Stimulated activated CD8-positive, alpha-beta memory T cell treated with anti-CD3 and anti-CD28 coated beads, Interleukin-4, amount 100 ng/mL, for 1 hour (primary cell): ENCODE measurements at places on chromosomes 6 and 20.
A peak's percentile ranks its signal among the peaks of the same experiment; 100 is the strongest.

GRCh38 chr6:5762561-5762968 is 244.2 kb downstream of the NRN1 start:
- DNase-seq: no peak

GRCh38 chr6:38477680-38478260 is 162.0 kb downstream of the BTBD9 start:
- DNase-seq: no peak

- no peak for DNase-seq
Measured at GRCh38 chr6:7674291-7674690, 51.6 kb upstream of the BMP6 start.

- no peak for DNase-seq
Measured at GRCh38 chr20:47418069-47418757, 61.7 kb upstream of the ZMYND8 start.

- DNase-seq: no peak
Measured at GRCh38 chr6:157253017-157253416, 70.3 kb downstream of the TMEM242 start.

DNA sequence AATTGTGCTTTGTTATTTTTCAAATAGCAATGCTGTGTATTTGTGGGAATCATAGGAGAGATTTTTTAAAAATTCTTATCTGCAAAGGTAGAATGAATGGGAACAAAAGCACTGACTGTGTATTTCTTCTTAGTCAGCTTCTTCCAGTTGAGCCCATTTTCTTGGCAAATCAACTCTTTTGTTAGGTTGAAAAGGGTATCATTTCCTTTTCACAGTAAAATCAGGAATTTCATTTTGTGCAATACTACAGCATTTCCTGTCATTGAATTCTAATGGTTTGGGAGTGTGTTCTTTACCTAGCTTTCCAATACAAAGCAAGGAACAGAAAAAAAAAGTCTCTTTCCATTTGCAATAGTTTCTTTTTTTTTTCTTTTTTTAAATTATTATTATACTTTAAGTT is 19.0 kb upstream of the EXOC2 start:
- DNase-seq: no peak

DNA sequence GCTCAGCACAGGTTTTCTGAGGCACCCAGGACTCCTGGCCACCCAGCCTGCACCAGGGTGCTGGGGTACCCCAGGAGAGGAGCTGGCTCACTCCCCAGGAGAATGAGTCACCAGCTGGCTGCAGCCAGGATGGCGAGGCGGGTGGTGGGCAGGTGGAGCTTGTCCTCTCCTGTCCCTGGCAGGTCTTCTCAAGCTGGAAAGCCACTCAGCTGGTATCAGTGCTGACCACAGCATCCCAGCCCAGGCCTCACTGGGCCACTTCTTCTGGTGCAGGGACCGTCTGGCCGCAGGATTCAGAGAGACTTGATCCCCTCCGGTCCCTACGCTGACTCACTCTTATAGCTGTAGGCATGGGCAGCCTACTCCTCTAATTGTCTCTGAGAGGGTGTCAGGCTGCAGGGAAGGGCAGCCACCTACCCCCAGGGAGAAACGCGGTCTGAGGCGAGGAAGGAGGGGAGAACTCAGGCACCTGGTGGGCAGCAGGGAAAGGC is 22.2 kb downstream of the TFEB start:
- no peak for DNase-seq

DNA sequence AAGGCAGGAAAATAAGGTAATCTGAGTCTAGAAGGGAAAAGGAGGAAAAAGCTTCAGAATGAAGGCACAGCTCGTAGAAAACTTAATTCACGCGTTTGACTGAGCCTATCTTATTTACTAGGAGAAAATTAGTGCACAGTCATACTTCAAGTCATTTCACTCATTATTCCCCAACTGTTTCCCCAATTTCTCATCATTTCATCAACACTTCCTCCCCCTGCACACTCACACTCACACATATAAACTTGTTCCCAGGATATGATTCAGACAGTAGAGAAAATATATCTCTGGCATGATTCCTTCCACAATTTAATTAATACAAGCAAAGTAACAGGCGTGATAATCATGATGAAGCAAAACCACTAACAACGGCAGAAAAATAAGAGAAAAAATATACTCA is 94.5 kb upstream of the F13A1 start:
- no peak for DNase-seq

GRCh38 chr20:14986026-14986655 is 648.7 kb upstream of the FLRT3 start:
- no peak for DNase-seq

- no peak for DNase-seq
Measured at GRCh38 chr20:44720621-44720996, 5.4 kb downstream of the CCN5 start.

DNA sequence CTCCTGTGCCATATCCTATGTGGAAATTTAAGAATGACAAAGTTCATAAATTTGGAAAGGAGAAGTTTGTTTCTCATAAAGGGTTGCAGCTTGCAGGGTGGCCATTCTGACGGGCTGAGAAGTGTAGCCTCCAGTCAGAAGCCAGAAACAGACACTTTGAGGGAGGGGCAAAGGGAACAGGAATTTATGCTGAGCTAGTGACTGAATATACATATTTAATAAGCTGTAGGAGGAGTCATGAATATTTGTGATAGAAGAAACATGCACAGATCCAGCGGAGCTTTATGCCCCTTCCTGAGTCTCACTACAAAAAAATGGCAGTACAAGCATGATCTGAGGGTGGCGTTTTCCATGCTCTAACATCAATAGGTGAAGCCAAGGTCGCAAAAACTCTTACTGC is 798.3 kb downstream of the KIF16B start:
- no peak for DNase-seq

GRCh38 chr20:54244113-54244512 is 36.2 kb downstream of the PFDN4 start:
- no peak for DNase-seq

GRCh38 chr6:129696843-129697242 is 13.1 kb downstream of the ARHGAP18 start:
- DNase-seq: no peak

DNA sequence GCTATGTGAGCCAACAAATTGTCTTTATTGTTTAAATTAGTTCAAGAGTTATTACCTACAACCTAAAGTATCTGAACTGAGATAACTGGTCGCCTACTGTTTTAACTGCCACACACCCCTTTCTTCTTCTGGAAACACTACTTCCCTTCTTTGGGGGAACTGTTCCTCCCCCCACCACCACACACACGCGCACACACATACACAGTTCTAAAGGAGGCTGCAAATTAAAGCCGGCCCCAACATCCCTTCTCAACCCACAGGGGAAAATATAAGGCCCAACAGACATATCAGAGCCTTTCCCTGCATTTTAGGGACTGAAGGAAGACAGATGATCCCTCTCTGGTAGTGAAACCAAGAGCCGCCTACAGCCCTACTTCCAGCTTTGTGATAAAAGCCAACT is 348.0 kb upstream of the JARID2 start:
- DNase-seq: no peak

- no peak for DNase-seq
Measured at GRCh38 chr20:50848846-50849673, 54.2 kb downstream of the BCAS4 start.

DNA sequence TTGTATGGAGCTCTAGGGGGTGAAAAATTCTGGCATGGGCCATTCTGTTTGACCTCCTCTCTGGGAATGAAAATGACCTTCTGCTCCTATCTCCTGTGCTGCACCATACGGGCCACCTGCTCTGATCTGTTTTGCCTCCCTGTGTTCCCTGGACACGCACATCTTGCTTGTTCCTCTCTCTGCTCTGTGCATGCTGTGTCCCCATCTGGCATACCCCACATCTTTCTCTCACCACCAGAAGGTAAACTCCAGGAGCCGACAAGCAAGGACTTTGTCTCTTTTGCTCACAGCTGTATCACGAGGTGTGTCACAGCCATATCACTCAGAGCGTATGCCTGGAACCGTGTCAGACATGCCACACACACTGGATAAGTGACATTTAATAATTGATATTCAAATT is 208.4 kb upstream of the DTNBP1 start:
- no peak for DNase-seq

- DNase-seq: no peak
Measured at GRCh38 chr6:84560436-84561390, 203.7 kb downstream of the TBX18 start.

DNA sequence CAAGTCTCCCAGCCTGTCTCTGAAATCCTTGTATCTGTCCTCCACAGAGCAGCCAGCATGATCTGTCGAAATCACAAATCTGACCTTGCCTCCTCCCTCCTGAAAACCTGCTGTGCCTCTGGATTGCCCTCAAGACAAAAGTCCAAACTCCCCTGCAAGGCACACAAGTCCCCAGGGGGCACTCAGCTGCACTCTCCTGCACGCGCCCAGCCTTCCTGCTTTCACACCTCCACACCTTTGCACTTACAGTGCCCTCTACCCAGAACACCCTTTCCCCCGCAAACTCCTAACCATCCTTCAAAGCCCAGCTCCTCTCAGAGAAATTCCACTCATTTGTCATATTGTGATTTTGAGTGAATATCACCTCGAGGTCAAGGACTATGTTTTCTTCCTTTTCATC is 83.4 kb upstream of the TOP1 start:
- DNase-seq: no peak

GRCh38 chr6:53730767-53731166 is 64.0 kb upstream of the LRRC1 start:
- DNase-seq: no peak

DNA sequence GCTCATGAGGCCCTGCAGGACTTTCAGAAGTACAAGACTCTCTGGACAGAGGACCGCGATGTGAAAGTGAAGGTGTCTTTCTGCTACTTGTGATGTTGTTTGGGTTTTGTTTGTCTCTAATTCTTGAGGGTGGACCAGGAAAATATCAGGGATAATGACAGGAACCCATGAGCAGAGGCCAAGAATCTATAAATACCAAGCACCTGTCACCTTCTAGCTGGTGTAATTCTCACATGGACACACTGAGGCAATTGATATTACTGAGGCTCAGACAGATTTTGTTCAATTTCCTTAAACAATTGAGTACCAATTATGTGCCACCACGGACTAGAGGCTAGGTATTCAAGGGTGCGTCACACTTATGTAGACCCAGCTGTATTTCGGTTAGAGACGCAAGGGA is 107.9 kb downstream of the DNAH8 start:
- DNase-seq: no peak

GRCh38 chr20:8094415-8094818 is 37.6 kb upstream of the PLCB1 start:
- DNase-seq: no peak

DNA sequence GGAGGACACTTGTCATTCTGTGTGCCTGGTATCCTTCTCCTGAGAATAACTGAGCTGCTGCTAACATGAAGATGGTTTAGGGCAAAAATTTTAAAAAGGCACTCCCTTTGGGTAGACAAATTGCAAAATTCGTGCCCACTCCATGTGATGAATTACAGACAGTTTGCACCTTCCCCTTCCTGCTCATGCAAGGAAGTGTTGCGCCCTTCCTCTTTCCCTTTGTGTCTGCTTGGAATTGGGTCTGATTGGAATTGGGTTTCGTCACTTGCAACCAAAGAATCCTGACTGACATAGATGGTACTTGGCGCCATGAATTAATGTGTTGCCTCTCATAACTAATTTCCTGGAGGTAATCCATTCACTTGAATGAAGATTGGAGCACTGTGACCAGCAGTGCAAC is 62.3 kb upstream of the SHLD1 start:
- no peak for DNase-seq

DNA sequence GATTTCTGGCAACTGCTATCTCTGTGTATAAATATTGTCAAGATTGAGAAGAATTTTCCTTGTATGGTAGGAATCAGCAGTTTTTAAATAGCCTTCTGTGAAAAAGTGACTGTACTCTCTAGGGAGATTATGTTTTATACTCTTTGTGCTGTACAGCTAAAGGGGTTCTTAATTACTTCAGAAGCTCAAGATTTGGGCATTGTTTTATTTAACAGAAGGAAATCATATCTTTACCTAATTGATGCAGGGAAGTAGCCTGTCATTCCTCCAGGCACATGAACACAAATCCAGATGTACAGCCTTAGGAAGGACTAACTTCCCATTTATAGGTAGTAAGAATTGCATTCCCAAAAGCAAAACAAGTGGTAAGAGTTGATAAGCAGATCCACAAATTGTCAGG is 1.3 kb downstream of the CALHM5 start:
- DNase-seq: no peak

DNA sequence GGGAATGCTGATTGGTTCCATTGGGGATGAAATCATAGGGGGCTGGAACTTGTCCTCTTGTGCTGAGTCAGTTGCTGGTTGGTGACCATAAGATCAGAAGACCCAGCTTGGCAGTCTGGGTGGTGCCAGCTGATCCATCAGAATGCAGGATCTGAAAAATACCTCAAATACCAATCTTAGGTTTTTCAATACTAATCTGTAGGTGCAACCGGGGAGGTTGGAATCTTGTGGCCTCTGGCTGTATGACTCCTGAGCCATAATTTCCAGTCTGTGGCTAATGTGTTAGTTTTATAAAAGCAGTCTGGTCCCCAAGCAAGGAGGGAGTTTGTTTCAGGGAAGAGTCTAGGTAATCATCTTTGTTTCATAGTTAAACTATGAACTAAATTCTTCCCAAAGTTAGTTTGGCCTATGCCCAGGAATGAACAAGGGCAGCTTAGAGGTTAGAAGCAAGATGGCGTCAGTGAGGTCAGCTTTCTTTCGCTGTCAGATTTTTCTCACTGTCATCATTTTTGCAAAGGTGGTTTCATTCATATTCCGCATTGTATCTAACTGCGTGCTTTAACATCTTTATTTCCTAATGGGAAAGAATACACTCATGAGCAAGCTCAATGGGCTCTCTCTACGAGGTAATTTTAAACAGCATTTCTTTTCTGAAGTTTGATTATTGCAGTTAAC is 2.0 kb downstream of the ARMH2 start:
- DNase-seq: no peak

DNA sequence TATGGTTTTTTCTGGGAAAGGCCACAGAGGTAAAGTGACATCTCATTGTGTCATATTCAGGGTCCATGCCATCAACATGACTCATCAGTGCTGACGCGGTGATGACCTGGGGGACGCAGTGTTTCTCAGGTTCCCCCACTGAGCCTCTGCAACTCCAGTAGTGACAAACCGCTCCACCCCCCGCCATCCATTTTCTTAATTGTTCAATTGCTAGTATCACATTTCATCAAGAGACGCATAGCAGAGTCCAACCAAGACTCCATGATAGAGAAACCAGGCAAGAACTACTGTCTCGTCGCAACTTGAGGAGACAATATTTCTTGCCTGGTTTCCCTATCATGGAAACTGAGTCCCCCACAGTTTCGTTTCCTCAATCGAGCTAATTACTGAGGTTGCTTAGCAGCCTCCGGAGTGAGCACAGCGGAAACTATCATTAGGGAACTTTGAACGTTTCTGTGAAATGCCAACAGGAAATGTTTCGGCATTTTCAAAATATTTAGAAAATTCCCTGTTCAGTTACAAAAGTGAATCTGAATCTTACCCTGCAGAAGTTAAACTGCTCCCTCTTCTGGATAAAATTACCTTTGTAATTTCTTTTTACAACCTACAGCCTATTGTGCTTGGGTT is 12.2 kb upstream of the SERPINB1 start:
- DNase-seq: peak; percentile 55

GRCh38 chr6:109958626-109959025 is 19.5 kb upstream of the GPR6 start:
- DNase-seq: no peak
